ENCODE measurements at places on chromosomes 6 and 20. TPM values are rescaled to one million over a fixed set of nuclear protein-coding genes. Genes with fewer than 3 reads are reported as not detected.

HLA-DOA gene
- 0.11 TPM for total RNA-seq

TAGAP gene
- total RNA-seq, result 0.11 TPM

DNPH1 gene
- total RNA-seq, result 37.6 TPM

DCDC2 gene
- total RNA-seq, result not detected

SNRPB gene
- 79.1 TPM for total RNA-seq

ZSWIM1 gene
- 8.4 TPM for total RNA-seq

SIRPA gene
- 125 TPM for total RNA-seq

All from articular chondrocyte of knee joint (primary cell).